Upper lobe of right lung (tissue), 1 donor: ENCODE measurements at places on chromosomes 6 and 20. TPM values are rescaled to one million over a fixed set of nuclear protein-coding genes. Genes with fewer than 3 reads are reported as not detected.

Gene MDFI
- total RNA-seq = 11.0 TPM

Gene GNAS-AS1
- 1.1 TPM for total RNA-seq

Gene TAAR8
- not detected for total RNA-seq

Gene SCGN
- total RNA-seq = not detected

DNA sequence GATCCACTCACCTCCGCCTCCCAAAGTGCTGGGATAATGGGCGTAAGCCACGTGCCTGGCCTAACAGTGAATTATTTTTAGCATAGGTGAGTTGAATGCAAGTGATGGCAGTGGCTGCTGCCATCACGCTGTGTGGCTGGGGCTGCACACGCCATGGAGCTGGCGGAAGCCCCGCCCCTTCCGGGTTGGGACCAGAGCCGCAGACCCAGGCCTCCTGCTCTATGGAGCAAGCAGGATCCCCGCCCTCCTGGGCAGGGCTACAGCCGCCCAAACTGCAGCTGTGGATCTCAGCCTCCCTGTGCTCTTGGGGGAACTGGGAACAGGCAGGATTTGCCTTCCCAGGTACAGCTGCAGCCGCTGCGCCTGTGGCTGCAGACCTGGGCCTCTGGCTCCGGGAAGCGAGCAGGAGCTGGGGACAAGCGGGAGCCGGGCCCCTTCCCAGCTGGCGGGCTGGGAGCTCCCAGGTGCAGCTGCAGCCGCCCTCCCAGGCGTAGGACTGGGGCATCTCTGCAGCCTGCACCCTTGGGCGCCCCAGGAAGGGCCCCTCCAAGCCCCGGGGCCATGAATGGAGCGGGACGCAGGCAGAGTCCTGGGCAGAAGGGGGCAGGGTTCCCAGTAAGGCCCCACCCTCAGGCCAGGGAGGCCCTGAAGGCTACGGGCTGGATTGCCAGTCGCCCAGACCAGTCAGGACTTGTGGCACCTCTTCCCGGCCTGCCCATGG lies 30.9 kb upstream of the SLA2 start:
- DNase-seq = no peak

GRCh38 chr20:16205507-16205906 lies 367.7 kb downstream of the KIF16B start:
- DNase-seq = no peak
